MV-4-11 (cell line): ENCODE measurements at places on chromosomes 7 and 10.
A peak's percentile ranks its signal among the peaks of the same experiment; 100 is the strongest.

- peak; percentile 100 for DNase-seq
Observed at GRCh38 chr10:88064608-88065382, 201.4 kb downstream of the PTEN start.

DNA sequence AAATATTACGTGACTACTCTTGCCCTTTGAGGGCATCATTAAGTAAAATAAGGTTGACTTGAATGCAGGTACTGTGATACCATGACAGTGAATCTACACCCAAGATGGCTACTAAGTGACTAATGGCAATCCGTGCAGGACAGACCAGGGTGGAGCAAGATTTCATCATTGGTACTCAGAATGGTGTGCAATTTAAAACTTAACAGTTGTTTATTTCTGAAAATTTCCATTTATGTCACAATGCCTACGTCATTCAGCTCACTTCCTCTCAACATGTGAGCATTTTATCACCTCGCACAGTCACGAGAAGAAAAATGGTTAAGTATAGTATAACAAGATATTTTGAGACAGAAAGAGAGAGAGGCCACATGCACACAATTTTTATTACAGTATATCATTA is 50.3 kb upstream of the MET start:
- DNase-seq: peak; percentile 52

DNA sequence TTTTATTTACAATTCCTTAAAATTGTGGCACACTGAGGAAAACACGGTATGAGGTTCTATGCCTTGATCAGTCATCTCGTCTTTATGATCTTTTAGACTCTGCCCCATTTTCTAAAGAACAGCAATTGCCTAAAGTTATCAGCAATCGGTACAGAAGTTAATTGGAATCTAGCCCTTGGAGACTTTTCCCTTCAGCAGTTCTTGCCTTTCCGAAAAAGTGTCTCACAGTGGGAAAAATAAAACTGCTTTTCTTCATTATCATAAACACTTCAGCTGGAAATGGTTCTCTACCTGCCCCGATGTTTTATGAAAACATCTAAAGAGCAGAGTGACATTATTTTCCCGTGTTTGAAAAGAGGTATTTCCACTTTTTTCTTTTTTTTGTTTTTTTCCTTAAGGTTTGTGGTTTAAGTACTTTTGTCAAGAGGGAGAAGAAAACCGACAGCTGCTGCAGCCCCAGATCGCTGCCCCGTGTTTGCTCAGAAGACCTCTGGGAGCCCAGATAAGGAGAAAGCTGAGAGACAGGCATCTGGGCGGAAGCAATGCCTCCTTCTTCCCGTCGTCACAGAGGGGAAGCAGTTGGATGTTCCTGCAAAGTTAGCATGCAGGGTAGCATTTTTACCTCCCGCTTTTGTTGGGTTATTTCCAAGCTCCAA is 149.7 kb downstream of the FRMD4A start:
- DNase-seq: no peak

- DNase-seq: no peak
Observed at GRCh38 chr7:132240821-132241422, 335.3 kb downstream of the PLXNA4 start.

GRCh38 chr10:74035303-74035702 is 37.4 kb downstream of the VCL start:
- no peak for DNase-seq

DNA sequence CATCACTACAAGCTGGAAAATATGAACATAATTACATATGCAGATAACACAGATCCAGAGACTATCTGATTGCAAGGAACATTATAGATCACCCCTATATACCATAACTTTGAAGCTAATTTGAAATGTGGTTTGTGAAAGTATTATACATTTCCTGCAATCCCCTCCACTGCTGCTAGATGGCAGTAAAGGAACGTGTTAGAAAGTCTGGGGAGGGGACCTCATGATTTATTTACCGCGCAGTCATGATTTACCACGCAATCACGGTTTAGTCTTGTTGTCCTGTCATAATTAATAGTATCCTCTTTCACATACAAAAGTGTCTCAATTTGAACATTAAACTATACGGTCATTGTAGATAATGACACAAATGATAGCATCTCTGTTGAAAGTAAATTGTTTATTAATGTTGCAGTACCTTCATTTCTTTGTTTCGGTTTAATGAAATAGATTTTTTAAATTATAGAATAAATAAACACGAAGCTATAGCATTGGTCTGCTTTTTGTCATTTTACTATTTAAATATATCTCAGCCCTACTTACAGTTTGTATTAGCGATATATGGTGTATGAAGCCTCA is 145.3 kb upstream of the PRSS1 start:
- DNase-seq: peak; percentile 38
